ENCODE measurements at places on chromosomes 4 and X.

DNA sequence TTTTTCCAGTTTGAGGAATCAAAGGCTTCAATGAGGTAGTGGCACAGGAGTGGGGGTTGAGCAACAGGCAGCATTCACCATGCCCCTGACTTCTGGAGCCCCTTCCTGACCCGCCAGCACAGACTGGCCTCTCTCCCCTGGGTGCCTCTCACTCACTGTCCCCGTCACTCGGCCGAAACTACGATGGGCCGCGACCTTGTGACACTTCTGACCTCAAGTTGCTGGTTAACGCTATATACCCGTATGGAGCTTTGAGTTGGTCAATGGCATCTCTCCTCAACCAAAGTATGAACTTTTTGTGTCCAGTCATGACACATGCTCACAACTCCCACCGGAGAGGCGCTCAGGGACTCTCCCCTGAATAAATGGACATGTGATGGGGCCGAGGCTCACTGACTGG is 72.1 kb downstream of the IRF2 start:
- DNase-seq: no peak

DNA sequence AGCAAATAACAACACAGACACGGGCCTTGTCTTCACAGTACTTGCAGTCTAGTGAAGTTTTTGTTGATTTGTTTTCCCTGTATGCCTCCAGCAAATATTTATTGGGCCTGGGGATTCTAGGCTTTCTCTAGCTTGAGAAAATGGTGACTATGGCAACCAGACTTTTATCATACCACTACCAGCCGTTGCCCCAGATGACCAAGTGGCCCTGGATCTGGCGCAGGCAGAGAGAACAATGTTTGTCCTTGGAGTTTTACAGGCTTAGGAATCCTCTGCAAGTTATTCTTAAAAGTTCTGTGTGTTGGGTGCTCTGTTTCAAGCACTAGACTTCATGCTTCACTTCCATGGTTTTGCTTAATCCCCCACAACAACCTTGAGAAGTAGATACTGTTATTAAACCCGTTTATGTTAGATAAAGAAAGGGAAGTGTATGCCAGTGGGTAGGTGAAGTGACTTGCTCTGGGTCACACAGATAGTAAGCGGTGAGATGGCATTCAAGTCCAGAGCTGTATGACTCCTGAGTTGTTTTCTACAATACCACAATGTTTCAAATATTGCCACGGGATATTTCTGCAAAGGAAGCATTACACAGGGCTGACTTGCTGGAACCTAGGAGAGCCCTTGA is 94.6 kb downstream of the AKAP4 start:
- DNase-seq: no peak

GRCh38 chr4:100366213-100366612 is 151.6 kb downstream of the EMCN start:
- DNase-seq: no peak

- DNase-seq: no peak
These were observed 59.2 kb upstream of the LEF1 start for GRCh38 chr4:108227923-108228322.

DNA sequence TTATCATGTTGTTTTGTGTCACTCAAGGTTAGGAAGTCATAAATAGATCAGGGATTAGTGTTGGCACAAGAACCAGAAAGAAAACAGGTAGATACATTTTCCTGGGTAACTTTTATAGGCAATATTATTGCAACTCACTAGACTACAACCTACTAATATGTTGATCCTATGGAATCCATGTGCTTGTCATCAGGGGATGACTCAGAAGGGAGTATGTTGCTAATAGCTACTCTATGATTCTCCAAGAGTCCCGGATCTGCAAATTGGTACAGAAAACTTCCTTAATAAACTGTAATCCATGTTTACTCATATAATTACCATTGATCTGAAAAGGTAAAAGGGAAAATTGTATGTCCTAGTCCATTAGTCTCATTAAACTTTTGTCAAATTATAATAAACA is 11.7 kb upstream of the GNRHR start:
- no peak for DNase-seq

DNA sequence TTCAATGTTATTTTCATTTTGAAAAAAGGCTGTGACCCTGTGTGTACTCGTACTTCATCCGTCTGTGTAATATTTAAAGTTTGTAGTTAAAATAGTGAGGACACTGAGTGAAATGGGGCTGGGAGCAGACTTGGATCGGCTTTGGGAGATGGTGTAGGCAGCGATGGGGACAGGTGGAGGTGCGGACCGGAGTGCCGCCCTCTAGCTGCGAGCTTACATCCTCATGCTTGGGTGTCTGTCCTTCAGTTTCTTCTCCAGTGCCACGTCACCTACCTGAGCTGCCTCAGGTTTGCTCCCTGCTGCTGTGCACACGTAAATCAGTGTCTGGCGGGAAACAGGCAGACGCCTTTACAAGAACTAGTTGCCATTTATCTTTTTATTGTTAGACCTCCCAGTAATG is 146.1 kb downstream of the GPR143 start:
- no peak for DNase-seq

DNA sequence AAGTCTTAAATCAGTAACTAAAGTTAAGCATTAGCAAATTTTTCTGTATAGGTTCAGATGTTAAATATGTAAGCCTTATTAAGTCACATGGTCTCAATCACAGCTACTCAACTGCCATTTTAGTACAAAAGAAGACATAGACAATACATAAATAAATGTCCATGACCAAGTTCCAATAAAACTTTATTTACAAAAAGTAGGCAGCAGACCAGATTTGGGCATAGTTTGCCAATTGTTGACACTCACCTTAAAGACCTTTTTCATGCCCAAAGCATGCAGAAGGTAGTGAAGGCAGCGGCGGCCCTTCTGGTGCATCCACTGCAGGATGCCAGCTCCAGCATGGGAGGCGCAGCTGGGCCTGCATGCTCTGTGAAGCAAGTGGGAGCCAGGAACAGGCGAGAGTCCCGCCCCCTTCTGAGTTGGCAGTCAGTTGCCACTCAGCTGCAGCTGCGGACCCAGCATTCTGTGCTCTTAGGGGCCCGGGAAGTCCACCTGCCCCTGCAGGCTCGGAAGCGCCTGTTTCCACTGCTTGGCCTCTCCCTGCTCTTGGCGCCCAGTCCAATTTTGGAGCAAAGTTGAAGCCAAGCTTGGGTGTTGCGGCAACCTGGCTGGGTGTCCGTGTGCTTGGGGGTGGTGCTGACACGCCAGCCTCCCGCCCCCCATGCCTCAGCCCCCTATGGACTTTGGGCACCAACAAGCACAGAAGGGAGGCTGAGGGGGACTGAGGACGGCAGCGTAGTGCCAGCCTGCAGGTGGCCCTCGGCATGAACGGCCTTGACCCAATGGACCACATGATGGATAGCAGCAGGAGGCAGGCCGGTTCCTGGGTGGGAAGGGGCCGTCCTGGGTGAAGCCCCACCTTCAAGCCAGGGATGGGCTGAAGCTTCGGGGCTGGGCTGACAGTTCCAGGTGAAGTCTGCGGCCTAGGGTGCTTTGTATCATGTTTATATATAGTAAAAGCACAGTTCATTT is 42.4 kb upstream of the PABPC4L start:
- DNase-seq: no peak

DNA sequence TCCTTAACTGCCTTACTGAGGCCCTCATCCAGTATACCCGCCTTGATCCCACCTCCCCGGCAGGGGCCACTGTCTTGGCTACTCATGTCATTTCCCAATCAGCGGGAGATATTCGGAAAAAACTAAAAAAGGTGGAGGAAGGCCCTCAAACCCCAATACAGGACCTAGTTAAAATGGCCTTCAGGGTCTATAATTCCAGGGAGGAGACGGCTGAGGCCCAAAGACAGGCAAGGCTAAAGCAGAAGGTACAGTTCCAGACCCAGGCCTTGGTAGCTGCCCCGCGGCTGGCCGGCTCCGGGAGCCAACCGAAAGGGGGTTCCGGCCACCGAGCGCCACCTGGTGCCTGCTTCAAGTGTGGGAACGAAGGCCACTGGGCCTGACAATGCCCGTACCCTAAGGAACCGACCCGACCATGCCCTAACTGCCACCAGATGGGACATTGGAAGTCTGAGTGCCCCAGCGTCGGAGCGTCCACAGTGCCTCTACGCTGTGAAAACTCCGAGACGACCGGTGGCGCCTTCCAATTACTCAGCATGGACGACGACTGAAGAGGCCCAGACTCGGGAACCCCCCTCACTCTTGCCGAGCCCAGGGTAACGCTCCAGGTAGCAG is 959.6 kb downstream of the RPA4 start:
- DNase-seq: no peak

DNA sequence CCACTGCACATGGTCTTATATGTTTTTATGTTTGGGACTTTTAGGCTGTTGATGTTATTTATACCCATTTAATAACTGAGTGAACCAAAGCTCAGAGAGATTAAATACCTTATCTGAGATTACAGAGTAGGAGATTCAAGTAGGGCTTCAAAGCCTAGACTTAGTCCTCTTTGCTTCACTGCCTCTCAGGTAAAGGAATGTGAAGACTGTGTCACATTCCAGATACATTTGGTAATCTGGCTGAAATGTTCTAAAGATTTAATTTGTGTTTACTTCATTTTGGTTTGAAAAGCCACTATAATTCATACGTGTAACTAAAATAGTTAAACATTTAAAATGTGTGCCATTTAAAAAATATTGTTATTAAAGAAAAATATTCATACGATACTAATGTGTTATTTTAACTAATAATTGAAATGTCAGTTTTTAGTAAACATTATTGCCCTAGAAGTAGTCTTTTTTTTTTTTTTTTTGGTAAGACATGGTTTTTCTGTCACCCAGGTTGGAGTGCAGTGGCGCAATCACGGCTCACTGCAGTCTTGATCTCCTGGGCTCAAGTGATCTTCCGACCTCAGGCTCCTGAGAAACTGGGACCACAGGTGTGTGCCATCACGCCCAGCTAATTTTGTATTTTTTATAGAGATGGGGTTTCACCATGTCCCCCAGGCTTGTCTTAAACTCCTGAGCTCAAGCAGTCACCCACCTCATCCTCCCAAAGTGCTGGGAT is 54.3 kb downstream of the WWC2 start:
- no peak for DNase-seq
